ENCODE measurements at places on chromosomes 6 and 20. TPM values are rescaled to one million over a fixed set of nuclear protein-coding genes. Genes with fewer than 3 reads are reported as not detected.

GRCh38 chr6:20952699-20953474 is 418.6 kb downstream of the CDKAL1 start:
- DNase-seq, result no peak

Gene C6orf163
- total RNA-seq, result 1.5 TPM

DNA sequence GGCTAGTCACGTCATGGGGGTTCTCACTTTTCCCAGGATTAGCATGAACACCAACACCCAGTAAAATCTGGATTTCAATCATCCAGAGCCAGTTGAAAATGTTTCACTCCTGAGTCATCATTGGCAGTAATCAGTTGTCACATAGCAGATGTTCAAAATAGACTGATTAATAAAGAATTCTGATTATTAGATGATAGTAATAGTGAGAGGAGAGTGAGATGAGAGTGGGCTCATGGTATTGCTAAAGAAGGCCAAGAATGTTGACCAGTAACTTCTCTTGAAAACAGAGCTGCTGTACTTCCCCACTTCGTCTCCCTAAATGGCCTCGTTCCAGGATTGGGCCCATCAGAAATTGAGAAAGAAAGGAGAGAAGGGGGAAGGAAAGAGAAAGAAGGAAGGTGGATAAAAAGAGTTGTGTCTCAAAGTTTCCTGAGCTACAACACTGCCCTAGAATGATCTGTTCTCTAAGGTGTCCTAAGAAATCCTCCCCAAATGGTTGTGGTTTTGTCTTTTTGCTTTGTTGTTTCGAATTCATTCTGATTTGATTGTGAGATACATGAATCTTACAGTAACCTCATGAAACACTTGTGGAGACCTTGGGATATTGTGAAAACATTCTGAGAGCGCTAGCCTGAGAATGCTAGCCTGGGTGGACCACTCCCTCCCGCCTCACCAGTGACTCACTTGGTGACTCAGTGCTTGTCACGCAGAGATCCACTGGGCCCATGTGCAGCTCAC is 502.2 kb upstream of the JARID2 start:
- peak; percentile 92 for DNase-seq

GRCh38 chr20:49252556-49253350 is 25.1 kb downstream of the ZNFX1 start:
- no peak for DNase-seq

Gene CALHM4
- total RNA-seq, result not detected

GRCh38 chr6:168377484-168377855 is 57.9 kb upstream of the DACT2 start:
- no peak for DNase-seq

DNA sequence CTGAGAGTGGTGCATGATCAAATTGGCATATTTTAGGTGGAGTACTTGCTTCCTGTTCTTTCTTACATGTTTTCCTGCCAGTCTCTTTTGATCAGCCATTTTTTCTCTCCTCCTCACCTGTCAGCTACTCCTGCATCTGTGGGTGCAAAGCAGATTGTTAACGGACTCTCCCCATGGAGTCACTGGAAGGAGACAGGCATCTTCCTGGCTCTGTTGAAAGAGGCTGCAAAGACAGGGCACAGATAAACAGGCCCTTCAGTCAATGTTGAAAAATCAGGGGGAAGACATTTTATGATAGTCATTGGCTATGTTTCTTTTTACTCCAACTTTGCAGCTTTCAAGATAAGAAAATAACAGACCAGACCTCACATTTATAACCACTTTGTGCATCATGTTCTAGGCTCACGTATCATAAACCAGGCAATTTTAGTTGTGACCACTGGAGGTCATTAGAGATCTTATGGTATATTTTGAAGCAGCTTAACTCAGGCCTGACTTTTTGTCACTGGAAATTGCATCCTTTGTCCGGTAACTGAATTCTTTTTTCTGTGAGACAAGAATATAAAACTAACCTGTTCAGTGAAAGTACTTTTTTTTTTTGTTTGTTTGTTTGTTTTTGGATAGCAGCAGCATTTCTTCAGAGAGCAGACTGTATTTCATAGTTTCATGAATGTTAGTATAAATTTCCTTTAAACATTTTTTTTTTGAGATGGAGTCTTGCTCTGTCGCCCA is 20.1 kb downstream of the ECT2L start:
- DNase-seq, result no peak

Gene OPRL1
- 0.50 TPM for total RNA-seq

All from activated CD4-positive, alpha-beta T cell treated with anti-CD3 and anti-CD28 coated beads for 36 hours (primary cell).